T-helper 17 cell (primary cell): ENCODE measurements at places on chromosomes 2 and 18. TPM values are rescaled to one million over a fixed set of nuclear protein-coding genes. Genes with fewer than 3 reads are reported as not detected.
A peak's percentile ranks its signal among the peaks of the same experiment; 100 is the strongest.

The RAPH1 gene
- 6.1 TPM for total RNA-seq

The GLI2 gene
- total RNA-seq: not detected

The CCDC141 gene
- total RNA-seq: 18.2 TPM

The TRAF3IP1 gene
- 9.3 TPM for total RNA-seq

The ALPI gene
- not detected for total RNA-seq

The SAP130 gene
- 31.9 TPM for total RNA-seq

The MFSD2B gene
- 0.27 TPM for total RNA-seq

DNA sequence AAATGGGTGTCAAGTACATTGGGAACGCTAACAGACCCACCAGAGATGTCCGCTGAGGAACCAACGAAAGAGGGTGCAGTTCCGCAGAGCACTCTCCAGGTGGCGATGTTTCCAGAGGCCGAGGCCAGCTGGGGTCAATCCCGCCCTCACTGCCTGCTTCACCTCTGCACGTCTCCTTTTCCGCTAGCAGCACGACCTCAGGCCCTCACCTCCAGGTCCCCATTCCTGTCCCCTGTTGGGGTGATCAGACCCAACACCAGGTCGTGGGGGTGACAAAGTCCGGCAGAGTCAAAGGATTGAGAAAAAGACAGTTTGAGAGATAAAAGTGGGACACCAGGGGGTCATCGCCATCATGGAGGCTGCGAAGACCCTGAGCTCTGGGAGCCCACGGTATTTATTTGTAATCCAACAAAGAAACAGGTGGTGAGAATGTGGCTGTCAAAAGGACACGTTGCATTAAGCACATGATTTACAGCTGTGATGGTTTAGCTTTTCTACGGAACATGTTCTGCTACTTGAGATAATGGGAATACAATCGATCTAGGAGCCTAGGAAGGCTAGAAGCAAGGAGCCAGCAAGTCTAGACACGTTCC, 27.3 kb downstream of the ZAP70 start:
- peak; percentile 18 for DNase-seq

DNA sequence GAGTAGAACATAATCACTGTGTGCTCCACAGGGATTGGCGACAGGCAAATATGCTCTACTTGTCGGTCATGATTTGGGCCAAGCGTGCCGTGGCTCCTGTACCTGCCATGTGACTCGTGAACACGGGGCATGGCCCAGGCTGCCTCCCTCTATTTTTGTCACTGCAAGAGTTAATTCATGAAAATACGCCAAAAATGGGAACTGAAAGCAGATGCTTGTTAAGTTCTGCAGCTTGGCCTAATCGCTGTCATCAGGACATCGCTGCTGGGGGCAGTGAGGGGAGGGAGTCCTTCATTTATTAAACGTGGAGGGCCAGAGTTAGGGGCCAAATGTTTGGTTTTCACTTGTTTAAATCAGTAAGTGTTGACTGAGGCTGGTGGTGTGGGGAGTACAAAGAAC, 177.8 kb downstream of the BCL2 start:
- DNase-seq: no peak

GRCh38 chr2:128287780-128288735, 30.6 kb downstream of the HS6ST1 start:
- DNase-seq: no peak

DNA sequence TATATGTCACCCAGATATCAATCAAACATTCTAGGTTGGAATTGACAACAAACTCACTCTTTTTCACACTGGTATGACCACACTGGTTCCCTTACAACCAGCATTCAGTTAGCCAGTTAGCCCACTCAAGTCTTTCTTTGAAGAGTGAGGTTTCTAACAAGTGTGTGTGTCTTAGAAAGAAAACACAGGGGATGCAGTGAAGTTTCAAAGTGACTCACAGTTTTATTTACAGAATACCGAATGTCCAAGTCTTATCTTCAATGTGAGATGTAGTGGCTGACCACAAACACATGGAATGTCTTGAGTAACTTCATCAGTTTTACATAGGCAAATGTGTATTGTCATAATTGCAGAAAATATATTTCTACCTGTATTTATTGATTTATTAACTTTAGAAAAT, 274.7 kb upstream of the HNMT start:
- no peak for DNase-seq

DNA sequence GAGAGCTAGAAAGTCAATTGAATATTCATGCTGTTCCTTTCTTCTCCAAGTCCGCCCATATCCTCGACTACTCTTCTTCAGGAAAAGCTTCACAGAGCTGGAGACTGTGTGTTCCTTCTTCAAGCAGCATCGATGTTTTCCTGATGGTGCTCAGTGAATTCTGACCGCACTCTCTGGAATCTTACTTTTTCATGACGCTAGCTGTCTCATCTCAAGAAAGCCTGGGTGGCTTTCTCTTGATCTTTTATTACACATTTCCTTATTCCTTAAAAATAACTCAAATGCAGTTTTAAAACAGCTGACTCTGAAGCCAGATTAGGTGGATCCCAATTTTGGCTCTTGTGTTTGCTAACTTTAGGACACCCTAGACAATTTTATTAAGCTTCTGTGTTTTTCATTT, 1245.1 kb upstream of the LRRTM1 start:
- DNase-seq: no peak

DNA sequence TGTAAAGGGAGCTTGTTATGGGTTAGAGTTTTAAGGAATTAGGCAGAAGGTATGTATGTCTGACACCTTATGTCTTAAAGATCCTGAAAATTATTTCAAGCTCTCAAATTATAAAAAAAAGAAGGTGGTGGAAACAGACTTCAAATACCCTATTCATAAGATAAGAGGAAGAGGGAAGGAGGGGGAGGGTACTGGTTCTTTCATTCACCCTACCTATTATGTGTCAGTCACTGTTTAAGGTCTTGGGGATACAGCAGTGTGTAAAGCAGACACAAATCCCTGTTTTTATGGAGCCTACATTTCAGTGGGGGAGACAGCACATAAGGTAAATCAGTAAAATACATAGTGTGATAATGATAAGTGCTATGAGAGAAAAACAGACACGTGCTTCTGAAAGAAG, 184.4 kb downstream of the FHOD3 start:
- DNase-seq: no peak

- no peak for DNase-seq
Measured at GRCh38 chr18:45482286-45482685, 133.0 kb upstream of the SLC14A2 start.
